ENCODE measurements at places on chromosomes 6 and 20.

DNA sequence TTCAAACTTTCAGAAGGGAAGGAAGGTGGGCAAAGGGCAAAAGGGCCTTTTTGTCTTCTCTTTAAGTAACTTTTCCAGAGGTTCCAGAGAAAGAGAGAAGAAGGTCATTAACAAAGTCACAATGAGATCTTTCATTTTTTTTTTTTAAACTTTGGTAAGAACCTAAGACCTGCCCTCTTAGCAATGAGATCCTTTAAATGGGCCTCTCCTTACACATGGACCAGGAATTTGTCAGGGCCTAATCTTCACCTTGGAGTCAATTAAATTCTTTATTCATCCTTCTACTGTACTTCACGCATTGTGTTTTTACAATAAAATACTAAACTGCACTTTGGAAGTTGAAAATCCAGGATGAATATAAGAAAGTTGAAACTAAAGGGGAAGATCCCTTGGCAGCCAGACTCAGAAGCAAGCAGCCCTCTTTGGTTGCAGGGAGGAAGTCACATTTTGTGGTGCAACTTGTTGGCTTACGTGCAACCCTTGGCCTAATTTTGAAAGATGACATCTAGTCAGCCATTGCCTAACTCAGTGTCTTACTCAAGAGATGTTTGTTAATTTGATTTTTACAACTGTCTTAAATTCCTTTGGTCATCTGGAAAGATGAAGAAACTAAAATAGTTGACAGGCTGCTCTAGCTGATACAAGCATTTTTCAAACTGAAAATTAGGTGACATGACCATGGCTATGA, 11.9 kb upstream of the TMEM170B start:
- no peak for DNase-seq

DNA sequence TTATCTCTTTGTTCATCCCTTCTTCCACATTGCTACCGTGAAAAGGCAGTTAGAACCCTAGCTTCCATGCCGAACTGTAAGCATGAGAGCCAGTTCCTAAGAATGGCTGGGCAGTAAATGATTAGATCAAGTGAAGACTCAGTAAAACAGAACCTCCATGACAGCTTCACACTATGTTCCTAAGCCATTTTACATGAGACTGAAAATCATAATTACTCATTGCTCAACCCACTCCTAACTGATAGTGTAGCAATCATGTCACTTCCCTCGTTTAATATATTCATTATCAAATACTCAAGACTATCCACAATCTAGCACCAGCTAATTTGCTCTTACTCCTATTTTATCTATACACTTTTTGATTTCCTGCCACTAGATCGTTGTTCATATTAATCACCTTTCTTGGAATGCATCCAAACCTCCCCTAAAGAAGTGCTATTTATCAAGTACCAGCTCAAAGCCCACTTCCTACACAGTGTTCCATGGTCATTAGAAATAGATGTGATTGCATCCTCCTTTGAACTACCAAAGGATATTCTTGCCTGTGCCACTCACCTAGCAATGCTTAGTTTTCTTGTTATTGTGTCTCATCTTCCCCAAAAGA, 6.0 kb downstream of the TMEM30A start:
- DNase-seq, result no peak

GRCh38 chr20:59888050-59888449, 45.4 kb downstream of the SYCP2 start:
- DNase-seq, result no peak

GRCh38 chr20:8402798-8403197, 270.7 kb downstream of the PLCB1 start:
- no peak for DNase-seq

DNA sequence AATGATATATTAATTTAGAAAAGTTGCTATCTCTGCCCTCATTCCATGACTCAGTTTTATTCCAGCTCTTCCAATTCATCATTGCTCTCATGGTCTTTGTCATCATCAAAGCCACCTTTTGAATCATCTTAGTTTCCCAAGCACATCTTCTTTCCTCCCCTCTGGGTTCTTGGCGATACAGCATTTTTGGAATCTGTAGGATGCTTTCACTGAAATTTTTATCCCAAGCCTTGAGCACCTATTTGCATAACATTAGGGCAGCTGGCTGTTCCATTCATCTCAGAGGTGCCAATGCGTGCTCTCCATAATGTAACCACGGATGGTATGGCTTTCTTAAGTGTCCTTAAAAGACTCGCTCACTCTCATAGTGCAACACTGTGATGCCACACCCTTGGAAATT, 100.4 kb downstream of the SNX5 start:
- no peak for DNase-seq

- DNase-seq, result no peak
Observed at GRCh38 chr6:163192591-163192990, 221.9 kb upstream of the QKI start.

DNA sequence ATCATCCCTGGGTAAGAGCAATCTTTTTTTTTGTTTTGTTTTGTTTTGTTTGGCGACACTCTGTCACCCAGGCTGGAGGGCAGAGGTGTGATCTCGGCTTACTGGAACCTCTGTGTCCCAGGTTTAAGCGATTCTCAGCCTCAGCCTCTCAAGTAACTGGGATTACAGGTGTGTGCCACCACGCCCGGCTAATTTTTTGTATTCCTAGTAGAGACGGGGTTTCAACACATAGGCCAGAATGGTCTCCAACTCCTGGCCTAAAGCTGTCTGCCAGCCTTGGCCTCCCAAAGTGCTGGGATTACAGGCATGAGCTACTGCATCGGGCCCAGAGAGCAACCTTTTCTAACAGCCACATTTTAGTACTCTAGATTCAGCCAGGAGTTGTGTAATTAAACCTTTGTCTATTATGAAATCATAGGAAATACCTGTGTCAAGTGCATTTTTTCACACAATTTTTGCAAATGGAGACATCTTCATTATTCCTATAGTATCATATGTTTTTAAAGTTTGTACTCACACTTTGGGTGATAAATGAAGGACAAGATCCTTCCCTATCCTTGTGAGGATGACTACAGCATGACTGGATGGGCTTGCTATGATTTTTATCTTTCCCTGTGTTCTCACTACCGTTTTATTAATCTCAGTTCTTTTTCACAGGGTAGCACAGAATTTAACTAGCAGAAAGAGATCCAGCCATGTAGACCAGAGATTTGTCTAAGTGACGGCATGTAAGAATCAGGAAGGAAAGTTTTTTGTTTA, 82.6 kb downstream of the OR2B2 start:
- DNase-seq, result no peak

- no peak for DNase-seq
Observed at GRCh38 chr6:64259372-64259771, 623.8 kb downstream of the PHF3 start.

GRCh38 chr6:155147958-155148663, 115.7 kb upstream of the CLDN20 start:
- DNase-seq, result no peak

DNA sequence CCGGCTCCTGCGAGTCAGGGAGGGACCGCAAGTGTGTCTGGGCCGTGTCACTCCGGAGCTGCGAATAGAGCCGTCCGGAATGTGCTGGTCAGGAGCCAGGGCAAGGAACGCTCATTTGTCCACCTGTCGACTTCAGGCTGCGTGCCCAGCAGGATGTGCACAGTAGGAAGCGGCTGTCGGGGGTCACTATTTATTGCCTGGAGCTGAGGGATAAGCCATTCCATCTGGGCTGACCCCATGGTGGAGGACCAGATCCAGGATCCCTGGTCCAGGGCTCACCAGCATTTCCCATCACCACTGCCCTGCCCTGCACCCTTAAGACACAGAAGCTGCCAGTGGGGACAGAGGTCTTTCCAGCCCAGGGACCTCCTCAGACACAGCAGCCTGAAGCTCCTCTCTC, 14.7 kb downstream of the NTSR1 start:
- no peak for DNase-seq

GRCh38 chr6:165876588-165876987, 213.5 kb upstream of the PDE10A start:
- no peak for DNase-seq

GRCh38 chr6:22825210-22825609, 255.8 kb downstream of the HDGFL1 start:
- DNase-seq, result no peak

DNA sequence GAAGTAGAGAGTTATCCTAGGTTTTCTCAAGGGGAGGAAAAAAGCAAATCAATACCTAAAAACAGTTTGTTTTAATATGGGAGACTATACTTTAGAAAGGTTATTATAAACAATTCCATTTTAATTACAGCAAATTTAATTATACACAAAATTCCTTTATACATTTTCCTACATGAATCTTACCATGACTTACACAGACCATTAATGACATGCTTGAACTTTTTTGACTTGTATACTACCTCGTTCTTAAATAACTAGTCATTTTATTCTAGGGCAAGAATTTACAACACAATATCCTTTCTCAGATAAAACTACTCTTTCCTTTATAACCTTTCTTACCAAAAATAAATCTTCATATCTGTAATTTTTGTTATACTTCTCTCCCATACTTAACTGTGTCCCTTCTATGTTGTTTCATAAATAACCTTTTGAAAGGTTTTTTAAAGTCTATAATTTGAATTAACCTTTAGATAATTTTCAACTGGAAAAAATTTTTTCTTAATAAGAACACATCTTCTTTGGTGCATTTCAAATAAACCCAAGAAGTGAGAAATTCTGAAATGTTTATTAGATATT, 729.4 kb downstream of the TENT5A start:
- DNase-seq, result no peak

GRCh38 chr6:84093441-84094435, 60.2 kb downstream of the MRAP2 start:
- DNase-seq, result no peak

- DNase-seq, result no peak
Observed at GRCh38 chr20:53792946-53793536, 199.4 kb upstream of the ZNF217 start.

DNA sequence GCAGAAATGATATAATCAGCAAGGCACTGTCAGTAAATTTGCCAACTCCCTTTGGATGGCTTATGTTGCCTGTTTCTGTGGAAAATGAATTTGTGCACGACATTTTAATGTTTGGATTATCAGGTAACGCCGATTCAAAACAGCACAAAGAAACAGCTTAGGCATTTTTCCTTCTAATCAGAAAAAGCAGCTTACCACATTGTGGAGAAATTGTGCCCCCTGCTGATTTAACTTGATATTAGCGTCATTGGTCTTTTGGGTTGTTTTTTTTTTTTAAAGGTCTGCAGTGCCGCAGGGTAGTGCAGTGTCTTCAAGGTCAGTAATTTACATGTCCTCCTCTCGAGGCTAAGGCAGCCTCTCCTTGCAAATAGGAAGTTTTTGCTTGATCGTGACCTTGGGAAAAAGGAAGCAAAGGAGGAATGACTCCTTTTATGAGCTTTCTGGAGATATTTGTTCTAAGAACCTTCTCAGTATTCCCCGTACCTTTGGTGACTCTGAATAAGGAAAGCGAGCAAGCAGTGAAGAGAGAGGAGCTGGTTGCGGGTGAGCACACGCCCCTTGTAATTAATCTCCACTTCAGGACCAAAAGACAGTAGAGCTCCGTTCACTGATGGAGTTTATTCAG, 79.1 kb downstream of the ELOVL4 start:
- DNase-seq, result peak; percentile 68

DNA sequence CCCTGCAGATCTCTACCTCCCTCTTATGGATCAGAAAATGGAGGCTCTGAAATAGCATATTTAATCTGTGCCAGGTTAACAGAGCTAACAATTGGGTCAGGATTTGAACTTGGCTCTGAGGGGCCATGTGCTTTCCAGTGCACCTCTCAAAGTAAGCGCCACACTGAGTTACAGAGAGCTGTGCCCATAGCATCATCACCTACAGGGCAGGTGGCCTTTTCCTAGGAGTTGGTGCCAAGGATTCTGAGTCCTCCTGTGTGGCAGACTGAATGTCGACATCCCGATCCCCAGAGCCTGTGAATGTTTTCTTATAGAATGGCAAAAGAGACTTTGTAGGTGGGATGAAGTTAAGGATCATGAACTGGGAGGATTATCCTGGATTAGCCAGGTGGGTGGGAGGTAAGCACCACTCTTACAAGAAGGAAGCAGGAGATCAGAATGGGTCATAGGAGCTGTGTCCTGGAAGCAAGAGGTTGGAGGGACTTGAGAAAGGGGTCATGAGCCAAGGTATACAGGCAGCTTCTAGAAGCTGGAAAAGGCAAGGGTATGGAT, 68.0 kb upstream of the TBC1D7 start:
- no peak for DNase-seq

- DNase-seq, result no peak
Observed at GRCh38 chr6:124436803-124437202, 525.4 kb upstream of the RNF217 start.

DNA sequence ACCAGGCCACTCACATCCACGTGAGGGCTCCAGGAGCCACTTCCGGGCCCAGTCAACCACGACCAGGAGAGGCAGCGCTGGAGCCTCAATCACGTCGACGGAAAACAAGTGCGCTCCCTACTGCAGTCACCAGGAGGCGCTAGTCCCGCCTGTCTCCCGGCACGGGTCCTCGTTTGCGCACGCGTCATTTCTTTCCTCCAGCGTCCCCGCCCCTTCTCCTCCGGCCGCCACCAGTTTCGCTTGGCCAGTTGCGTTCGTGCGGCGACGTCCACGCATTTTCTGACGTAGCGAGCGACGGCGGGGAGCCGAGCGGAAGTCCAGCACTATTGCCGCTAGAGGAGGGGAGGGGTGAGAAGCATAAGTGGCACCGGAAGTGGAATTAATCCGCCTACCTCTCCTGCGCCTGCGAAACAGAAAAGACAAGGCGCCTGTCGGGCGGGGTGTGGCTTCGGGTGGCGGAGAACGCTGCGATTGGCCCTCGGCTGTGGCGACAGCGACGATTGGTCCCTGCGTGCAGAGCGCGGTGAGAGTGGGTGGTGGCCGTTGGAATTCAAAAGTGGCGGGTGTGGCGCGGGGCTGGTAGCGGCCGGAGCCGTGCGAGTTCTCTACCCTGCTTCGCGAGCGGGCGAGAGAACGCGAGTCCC, at the start of gene KIFC1:
KIFC1 (plus strand) TSS at position 546 of the 644 bp plus-strand sequence. CDS start 163 bp downstream, outside the sequence.
- peak; percentile 97 for DNase-seq

DNA sequence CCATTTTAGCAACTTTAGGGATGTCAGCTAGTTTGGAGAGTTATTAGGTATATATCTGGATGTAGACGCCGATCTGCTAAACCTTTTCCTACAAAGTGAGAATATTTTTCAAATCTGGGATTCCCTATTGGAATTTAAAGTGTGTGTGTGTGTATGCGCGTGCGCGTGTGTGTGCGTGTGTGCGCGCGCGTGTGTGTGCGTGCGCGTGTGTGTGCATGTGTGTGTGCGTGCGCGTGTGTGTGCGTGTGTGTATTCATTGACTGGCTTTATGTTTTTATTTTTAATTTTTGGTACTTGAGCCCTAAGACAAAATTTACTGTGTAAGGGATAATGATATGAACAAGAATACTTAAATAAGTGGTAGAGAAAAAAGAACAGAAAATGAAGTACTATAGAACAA, 8.1 kb downstream of the PRL start:
- DNase-seq, result no peak

DNA sequence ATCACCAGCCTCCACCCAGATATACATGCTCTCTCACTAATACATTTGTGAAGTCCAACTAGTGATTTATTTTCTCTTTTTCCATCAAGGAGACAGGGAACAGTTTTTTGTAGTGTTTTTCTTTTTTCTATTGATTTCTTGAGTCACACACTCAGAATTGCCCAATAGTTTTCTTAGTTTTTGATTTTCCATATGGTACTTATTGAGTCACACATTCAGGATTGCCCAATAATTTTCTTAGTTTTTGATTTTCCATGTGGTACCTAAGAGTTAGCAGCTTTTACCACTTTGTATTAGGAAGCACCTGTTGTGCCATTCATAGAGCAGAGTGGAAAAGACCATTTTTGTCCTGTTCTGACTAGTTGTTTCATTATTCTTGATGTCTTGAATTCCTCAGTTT, 1268.8 kb downstream of the EPHA7 start:
- DNase-seq, result no peak
